ENCODE measurements at places on chromosomes 6 and 20.

GRCh38 chr6:54747955-54748354 is 98.6 kb upstream of the FAM83B start:
- DNase-seq: no peak

DNA sequence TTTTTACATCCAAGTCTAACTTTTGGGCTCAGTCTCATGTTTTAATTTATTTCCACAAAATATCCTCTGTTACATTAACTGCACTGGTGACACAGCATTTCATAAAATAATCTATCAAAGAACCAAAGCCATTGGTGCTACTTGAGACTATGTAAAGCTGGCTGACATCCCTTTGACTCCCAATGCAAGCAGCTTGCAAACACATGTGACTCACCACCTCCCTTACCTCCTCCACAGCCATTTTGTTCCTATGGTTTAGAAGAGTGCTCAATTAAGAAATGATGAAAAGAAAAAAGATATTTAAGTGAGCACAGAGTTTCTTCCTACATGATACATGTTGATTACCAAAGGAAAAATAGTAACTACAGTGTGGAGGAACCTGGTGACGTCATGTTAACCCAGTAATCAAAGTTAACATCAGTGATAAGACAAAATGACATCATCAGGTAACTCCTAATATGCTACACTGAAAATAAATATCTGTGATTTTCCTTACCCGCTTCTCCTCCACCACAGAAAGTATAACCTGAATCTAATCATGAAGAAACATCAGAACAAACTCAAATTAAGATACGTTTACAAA is 53.3 kb upstream of the LGSN start:
- DNase-seq: no peak

GRCh38 chr20:45835329-45835765 is 1.7 kb downstream of the SNX21 start:
- no peak for DNase-seq

DNA sequence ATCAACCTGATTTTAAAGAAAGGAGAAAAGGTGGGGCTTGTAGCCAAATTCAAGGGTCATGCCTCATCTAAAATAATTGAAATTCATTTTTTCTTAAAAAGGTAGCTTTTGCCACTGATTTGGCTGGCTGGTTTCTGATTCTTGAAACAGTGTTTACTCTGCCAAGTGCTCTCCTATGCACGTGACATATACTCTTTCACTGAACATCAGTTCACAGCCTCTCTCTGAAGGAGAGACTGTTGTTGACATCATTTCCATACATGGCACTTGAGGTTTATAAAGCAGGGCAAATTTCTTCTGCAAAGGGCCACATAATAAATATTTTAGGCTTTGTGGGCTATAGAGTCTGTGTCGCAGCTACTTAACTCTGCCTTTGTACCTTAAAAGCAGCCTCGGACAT is 40.4 kb upstream of the DOK5 start:
- DNase-seq: peak; percentile 63

GRCh38 chr20:63968136-63968927 is 1.4 kb downstream of the ZNF512B start:
- DNase-seq: no peak

- DNase-seq: no peak
Observed at GRCh38 chr6:155630085-155630484, 174.4 kb upstream of the NOX3 start.

DNA sequence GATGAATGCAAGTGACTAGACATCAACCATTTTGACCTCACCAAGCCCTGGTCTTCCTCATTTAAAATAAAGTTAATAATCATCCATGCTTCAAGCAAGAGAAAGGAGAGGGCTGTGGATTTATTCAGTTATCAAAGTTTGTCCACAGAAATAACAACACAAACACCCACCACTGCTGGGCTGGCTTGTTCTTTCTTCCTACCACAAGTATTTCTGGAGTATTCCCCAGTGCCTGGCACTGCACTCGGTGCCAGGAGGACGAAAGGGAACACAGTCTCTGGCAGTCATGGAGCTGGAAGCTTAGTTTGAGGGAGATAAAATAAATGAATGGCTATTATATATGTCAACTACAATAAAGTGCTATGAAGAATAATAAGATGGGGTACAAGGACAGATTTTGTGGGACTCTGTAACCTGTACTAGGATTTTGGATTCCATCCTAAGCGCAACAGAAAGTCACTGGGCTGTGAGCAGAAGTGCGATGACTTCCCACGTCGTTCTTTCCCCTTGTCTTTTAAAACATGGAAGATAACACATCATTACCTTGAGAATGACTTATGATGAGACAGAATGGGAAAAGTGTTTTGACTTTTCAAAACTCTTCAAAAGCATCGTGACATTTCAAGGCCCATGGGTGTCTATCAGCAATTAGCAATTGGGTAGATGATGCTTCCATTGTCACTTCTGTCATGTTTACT is 74.5 kb upstream of the TRAF3IP2 start:
- DNase-seq: no peak

GRCh38 chr6:119544325-119545175 is 195.0 kb upstream of the MAN1A1 start:
- DNase-seq: no peak

GRCh38 chr6:79780881-79781280 is 149.8 kb downstream of the SH3BGRL2 start:
- no peak for DNase-seq

- no peak for DNase-seq
Observed at GRCh38 chr6:164216368-164216767, 801.9 kb downstream of the QKI start.

GRCh38 chr6:126540161-126540560 is 200.2 kb downstream of the CENPW start:
- no peak for DNase-seq

GRCh38 chr20:5180933-5181332 is 54.1 kb downstream of the CDS2 start:
- no peak for DNase-seq

GRCh38 chr6:137045222-137045789 is 541 bp upstream of the IL20RA start:
- DNase-seq: no peak

GRCh38 chr20:19750101-19750606 is 7.9 kb upstream of the RIN2 start:
- DNase-seq: no peak

DNA sequence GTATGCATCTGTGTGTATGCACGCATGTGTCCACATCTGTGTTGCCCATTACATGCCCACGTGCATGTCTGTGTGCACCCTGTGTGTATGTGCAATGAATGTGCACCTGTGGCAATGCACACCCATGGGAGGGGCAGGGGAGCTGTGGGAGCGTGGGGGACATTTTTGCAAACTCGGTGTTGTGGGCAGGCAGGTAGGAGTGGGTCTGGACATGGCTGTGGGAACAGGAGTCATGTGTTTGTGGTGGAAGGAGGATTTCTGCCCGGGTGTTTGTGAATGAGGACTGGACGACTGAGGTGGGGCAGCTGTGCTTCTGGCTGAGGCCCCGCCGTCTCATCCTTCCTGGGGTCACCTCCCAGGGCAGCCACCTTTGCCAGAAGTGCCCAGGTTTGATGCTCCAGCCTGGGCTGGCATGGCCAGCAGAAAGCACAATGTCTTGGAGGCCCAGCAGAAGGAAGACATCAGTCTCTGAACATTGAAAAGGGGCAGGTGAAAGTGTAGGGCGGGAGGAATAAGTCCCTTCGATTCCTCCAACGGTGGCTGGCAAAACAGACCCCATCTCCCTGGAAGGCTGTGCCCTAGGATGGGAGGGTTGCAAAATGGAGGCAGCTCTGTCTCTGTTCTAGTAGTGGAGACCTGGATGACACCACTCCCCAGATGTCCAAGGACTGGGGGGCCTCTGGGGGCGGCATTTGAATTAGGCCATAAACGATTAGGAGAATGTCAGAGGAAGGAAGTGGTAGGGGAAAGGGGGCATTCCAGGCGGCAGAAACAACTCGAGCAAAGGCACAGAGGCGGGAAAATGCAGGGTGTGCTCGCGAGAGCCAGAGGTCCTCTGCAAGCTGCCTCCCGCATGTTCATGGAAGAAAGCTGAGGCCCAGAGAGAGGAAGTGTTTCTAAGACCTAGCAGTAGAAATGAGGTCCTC is 19.1 kb upstream of the ARMC12 start:
- DNase-seq: no peak

DNA sequence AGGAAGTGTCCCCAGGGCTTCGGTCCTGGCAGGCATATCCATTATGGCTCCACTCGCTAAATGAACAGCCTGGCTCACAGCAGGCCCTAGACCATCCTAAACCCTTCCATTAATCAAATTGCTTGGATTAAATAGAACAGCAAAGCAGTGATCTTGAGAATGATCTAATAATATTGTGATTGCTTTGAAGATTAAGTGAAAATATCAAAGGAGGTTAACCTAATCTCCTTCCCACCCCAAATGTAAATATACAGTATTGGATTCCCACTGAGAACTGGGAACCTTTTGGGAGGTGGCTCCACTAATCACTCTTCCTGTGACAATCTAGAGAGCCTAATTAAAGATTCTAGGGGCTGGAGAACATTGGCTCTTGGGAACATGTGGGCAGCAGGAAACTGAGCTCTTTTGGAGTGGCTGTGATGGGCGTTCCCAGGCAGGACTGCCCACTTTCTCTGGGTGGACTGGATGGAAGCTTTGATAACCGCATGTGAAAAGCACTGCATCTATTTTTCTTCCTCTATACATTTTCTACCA is 68.3 kb upstream of the FRMD1 start:
- DNase-seq: peak; percentile 66

DNA sequence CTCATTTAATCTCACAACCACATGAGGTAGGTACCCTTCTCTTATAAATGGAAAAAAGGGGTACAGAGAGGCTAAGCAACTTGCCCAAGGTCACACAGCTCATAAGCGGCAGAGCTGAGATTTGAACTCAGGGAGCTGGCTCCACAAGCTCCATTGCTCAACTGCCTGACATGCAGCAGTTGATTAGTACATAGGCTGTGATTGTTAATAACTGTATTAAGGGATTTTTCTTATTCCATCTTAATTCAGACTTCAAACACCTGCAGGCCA is 6.6 kb downstream of the CCN5 start:
- no peak for DNase-seq

DNA sequence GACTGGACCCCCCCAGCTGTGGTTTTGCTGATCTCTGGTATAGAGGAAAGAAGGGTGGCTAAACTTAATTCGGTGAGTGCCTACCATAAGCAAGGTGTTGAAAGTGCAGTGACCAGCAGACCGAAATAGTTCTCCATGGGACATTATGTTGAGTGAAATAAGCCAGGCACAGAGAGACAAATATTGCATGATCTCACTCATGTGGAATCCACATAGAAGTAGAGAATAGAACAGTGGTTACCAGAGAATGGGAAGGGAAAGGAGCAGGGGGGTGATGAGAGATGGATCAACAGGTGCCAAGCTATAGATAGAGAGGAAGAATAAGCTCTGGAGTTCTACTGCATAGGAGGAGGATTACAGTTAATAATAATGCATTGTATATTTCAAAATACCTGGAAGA is 9.7 kb upstream of the GCNT2 start:
- no peak for DNase-seq

DNA sequence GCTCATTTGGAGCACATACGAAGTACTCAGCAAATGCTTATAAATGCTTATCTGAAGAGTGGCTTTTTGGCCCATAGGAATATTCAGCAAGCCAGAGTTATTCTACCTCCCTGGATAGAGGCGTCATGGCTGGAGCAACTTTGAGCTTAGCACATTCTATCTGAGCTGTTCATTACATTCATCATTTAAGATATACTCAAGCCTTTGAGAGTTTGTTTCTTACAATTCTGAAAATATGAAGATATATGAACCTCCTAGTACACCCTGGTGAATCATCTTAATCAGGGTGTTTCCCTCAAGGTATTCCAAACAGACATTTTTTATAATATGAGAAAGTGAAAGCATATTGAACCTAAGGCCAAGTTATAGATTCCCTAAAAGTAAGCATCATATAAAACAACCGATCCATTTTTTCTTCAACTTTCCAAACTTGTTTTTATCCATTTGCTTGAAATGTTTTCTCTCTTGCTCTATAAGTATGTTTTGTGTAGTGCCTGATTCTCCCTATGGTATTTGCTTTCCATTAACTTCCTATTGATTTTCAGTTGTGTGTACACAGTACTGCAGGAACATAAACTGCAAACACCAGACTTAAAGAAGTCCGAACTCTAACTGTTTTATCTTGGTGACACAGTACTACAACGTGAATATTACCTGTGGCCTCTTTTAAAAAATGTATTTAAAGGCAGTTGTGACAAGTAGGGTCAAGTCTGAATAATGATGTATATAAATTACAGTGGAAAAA is 139.7 kb upstream of the PTPRK start:
- DNase-seq: no peak

- no peak for DNase-seq
Observed at GRCh38 chr6:68657374-68658139, 22.5 kb downstream of the ADGRB3 start.

All from DMS153 (cell line).